H1 (cell line): ENCODE measurements at places on chromosomes 11 and 22. TPM values are rescaled to one million over a fixed set of nuclear protein-coding genes. Genes with fewer than 3 reads are reported as not detected.

The SNX32 gene
- 0.76 and 1.4 TPM in 2 replicates for polyA plus RNA-seq

The SLC22A6 gene
- not detected in 2 replicates for polyA plus RNA-seq

The APOL4 gene
- 0.02 TPM in 1 of 2 replicates, not detected in the other for polyA plus RNA-seq

The OR5P2 gene
- polyA plus RNA-seq = 0.06 and 0.08 TPM in 2 replicates

The MRGPRX4 gene
- not detected in 2 replicates for polyA plus RNA-seq

The ASRGL1 gene
- 19.9 and 24.0 TPM in 2 replicates for polyA plus RNA-seq

The OR51V1 gene
- not detected in 2 replicates for polyA plus RNA-seq
